ENCODE measurements at places on chromosomes 5 and 9.

DNA sequence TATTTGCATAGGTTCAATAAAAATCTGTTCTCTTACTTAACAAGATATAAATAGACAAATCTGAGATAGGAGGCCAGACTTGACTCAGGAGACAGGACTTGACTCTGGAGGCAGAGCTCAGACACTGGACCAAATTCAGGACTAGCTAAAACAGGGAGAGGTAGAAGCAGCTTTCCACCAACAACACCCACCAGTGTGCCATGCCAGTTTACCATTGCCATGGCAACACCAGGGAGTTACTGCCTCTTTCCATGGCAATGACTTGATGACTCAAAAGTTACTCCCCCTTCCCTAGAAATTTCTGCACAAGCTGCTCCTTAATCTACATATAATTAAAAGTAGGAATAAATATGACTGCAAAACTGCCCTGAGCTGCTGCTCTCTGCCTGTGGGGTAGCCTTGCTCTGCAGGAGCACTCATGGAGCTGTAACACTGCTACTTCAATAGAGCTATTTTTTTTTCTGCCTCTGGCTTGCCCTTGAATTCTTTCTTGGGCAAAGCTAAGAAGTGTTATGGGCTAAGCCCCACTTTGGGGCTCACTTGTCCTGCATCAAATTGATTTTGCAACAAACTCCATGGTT, 473.0 kb downstream of the PLK2 start:
- no peak for DNase-seq

- no peak for DNase-seq
These were observed 478.1 kb upstream of the NMUR2 start for GRCh38 chr5:152883066-152883775.

DNA sequence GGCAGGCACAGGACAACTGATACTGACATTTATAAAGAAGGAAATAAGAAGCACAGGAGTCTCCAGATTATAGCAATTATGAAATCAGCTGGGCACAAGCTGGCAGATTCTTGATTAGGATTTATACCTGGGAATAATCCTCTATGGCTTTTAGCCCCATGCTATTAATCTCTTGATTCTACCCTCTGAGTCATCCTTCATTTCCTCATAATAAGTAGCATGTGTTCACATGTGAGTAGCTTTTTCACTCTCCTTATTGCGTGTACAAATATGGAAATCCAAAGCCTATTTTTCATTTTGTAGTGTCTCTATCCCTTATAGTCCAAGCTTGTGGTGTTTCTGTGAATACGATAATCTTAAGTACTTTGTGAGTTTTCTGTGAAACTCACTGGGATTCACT, 185.0 kb upstream of the PRLR start:
- no peak for DNase-seq

DNA sequence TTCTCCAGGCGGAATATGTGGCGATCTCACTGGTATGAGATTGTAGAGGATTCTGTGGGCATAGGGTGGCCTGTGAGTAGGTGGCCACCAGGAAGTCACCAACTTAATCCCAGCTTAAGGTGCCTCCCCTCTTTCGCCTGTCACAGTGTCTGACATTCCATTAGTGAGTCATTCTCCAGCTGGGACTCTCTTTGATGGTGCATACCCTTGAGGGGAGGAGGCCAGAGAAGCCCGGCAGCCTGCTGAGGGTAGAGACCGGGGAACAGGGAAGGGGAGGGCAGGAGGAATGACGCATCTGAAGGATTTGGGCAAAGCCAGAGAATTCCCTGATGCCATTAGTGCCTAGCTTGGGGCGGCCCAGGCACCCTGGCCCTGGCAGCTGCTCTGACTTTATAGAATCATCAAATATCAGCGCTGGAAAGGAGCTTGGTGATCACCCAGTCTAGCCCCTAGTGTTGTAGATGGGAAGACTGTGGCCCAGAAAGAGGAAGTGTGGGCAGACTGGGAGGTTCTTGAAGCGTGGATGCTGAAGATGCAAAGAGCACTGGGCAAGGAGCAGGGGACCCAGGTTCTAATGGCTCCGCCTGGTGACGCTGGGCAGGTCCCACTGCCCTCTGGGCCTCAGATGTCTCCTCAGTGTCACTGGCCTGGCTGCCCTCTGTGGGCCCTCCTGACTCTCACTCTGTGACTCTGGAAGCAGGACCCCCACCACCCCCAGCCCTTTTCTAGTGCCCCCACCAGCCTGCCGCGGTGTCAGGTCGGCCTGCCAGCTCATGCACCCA, 41.4 kb downstream of the DAB2IP start:
- no peak for DNase-seq

- DNase-seq: no peak
These were observed at the start of gene PTCH1 for GRCh38 chr9:95516734-95517558. Gene PTCH1, minus strand, starts transcription at chr9:95516971.

GRCh38 chr5:176366232-176366894, 1.1 kb downstream of the ARL10 start:
- no peak for DNase-seq

GRCh38 chr5:65699338-65699737, 22.6 kb downstream of the SGTB start:
- DNase-seq: no peak

- DNase-seq: no peak
These were observed 91.7 kb upstream of the SHB start for GRCh38 chr9:38160613-38161215.

GRCh38 chr5:13218518-13218917, 726.0 kb downstream of the DNAH5 start:
- DNase-seq: no peak

GRCh38 chr5:146441896-146442295, 5.2 kb upstream of the TCERG1 start:
- no peak for DNase-seq

DNA sequence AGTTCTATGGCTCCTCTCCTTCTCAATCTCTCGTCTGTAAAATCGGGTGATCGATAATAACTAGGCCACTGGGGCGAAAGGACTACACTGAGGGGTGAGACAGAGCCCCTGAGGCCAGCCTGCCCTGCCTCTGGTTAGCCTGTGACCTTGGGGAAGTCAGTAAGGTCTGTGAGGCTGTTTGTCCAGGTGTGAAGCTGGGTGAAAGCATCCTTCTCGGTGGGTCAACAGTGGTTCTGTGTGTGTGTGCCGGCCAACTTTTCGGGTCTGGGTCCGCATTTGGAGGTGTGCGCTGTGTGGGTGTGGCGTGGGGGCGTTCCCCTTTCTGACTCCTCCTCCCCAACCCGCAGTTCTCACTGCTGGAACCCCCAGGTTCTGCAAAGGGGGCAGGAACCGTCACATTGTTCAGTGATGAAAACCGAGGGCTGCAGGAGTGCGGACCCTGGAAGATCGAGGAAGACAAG, 5.0 kb upstream of the RNF44 start:
- no peak for DNase-seq

GRCh38 chr9:132622159-132622558, 39.8 kb downstream of the BARHL1 start:
- peak; percentile 28 for DNase-seq

DNA sequence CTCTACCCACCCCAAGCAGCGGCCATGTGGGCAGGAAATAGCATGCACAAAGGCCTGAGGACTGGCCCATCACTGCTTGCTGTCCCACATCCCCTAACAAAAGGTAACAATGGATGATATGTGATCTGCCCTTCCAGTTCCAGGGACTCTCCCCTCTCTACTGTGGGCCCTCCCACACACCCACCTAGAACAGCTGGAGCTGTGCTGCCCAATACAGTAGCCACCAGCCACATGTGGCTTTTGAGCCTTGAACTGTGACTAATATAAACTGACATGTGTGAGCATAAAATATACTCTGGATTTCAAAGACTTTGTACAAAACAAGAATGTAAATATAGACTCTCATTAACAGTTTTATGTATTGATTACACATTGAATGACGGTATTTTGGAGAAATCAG, 78.1 kb downstream of the C5orf15 start:
- no peak for DNase-seq

DNA sequence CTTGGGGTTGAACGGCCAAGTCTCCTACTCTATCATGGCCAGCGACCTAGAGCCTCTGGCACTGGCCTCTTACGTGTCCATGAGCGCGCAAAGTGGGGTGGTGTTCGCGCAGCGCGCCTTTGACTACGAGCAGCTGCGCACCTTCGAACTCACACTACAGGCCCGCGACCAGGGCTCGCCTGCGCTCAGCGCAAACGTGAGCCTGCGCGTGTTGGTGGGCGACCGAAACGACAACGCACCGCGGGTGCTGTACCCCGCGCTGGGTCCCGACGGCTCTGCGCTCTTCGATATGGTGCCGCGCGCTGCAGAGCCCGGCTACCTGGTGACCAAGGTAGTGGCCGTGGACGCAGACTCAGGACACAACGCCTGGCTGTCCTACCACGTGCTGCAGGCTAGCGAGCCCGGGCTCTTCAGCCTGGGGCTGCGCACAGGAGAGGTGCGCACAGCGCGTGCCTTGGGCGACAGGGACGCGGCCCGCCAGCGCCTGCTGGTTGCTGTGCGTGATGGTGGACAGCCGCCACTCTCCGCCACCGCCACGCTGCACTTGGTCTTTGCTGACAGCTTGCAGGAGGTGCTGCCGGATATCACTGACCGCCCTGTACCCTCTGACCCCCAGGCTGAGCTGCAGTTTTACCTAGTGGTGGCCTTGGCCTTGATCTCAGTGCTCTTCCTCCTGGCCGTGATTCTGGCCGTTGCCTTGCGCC, 2.0 kb downstream of the PCDHGB5 start:
- no peak for DNase-seq

DNA sequence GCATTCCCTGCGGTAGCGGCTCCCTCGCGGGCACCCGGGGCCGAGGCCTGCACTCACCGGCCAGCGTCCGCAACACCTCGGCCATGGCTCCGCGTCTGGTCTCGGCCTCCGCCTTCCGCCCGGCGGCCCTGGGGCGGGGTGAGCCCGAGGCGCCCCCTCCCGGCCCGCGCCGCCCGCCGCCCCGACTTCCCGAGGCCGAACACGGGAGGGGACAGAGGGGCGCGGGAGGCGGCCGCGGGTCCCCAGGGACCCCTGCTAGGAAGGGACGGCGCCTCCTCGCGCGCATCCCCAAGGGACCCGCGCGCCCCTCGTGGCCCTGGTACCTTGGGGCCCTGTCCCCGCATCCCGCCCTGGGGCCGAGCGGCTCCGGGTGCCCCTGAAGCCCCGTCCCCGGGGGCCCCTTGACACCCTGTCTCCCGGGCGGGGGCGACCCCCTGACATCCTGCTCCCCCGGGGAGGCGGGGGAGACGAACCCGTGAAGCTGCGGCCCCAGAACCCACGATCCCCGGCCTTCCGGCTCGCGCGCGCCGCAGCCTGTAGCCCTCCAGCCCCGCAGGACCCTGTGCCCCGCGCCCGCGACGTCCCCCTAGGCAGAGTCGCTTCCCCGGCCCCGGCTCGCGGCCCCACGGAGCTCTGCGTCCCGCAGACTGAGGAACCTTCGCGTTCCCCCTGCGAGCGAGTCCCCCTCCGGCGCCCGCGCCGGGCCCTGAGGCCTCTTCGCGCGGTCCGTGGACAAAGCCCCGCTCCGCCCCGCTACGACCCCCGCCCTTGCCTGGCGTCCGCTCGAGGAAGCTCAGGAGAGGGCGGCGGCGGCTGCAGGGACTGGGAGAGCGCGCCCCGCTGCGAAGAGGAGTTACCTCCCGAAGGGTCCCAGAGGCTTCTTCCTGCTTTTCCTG, at the start of gene ABO:
Gene ABO (minus strand): TSS at position 97 of the 896 bp plus-strand sequence.
- DNase-seq: no peak

DNA sequence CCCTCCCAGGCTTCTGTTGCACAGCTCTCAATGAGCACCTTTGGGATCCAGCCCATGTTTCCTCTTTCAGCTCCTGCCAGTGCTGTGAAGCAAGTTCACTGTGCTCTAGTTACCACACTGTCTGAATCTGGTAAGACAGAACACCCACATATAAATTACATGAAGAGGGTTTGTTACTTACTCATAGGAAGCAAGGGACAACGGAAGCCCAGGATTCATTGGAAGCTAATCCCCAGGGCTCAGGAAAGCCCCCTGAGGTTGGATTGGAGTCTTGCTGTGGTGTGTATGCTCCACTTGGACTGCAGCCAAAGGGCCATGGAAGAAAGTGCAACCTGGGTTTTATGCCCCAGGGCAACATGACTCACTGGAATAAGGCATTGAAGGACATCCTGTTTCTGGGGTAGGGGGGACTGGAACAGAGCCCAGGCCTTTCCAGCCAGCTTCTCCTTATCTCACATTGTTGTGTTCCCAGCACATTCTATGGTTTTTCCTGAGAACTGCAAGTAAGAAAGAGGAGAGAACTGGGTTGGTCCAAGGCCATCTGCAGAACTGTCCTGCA, 15.6 kb upstream of the CLK4 start:
- DNase-seq: no peak

DNA sequence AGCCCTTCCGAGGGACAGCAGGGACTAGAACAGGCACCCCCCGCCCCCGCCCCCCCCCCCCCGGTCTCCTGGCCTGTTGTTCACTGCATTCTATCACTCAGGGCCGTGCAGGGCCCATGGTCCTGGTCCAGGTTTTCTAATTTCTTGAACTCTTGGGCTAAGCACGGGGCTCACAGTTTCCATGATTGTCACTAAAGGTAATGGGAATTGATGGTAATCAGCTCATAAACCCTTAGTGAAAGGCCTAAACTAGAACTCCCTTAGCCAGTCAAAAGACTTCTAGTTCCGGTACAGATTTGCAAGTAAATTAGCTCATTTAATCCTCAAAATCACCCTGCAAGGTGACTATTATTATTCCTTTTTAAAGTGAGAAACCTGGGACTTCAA, 14.7 kb upstream of the PWWP2A start:
- DNase-seq: no peak

DNA sequence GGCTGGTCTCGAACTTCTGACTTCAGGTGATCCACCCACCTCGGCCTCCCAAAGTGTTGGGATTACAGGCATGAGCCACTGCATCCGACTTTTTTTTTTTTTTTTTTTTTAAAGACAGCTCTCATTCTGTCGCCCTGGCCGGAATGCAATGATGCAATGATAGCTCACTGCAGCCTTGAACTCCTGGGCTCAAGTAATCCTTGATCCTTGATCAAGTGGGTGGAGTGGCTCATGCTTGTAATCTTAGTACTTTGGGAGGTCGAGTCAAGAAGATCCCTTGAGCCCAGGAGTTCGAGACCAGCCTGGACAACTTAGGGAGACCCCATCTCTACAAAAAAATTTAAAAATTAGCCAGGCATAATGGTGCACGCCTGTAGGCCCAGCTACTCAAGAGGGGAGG, 8.1 kb downstream of the SEC24A start:
- no peak for DNase-seq

GRCh38 chr5:140833993-140834392, at the start of gene PCDHA7:
Gene PCDHA7, plus strand, starts transcription at chr5:140834269. Its CDS starts 115 bp downstream, at chr5:140834384.
- DNase-seq: no peak

GRCh38 chr5:41763081-41763480, 107.1 kb downstream of the OXCT1 start:
- no peak for DNase-seq

Data from NCI-H1436 treated with DMSO at 0.1 percent for 48 hours (cell line).